NCI-H446 treated with DMSO at 0.1 percent for 48 hours (cell line): ENCODE measurements at places on chromosomes 7 and 10.

DNA sequence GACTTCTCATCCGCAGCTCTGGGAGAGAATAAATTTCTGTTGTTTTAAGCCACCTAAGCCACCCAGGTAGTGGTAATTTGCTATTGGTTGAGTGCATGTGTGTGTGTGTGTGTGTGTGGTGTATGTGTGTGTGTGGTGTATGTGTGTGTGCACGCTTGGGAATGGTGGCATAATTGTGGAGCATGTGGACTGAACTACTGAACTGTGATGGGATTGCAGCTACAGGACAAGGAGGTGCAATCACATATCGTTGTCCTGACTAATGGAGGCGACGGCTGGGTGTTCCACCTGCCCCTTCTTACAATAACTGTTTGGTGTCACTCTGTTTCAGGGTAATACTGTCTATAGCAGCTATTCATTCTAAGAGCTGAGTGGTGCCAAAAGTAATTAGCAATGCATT lies 448.7 kb upstream of the PFKP start:
- no peak for DNase-seq

DNA sequence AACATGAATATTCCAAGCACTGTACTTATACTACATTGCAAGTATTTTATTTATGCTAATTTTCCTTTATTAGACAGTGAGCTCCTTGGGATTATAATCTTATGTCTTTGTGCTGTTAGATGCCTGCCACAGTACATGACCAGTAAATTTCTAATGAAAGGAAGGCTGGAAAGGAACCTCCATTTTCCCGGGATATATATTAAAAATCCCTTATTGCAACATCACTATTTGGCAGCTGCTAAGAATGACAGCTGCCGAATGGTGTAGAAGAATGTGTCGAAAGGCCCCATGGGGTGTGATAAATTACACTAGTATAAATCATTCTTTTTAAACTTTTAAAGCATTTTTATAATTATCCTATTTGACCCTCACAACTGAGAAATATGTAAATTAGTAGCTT lies 59.1 kb downstream of the TFAM start:
- no peak for DNase-seq

GRCh38 chr7:159092701-159093121 lies 52.0 kb downstream of the VIPR2 start:
- DNase-seq = no peak

GRCh38 chr7:26279405-26279804 lies 12.3 kb upstream of the SNX10 start:
- no peak for DNase-seq

- no peak for DNase-seq
Measured at GRCh38 chr7:1137517-1138167, 22.4 kb downstream of the ZFAND2A start.

- DNase-seq = no peak
Measured at GRCh38 chr7:66352071-66352470, 146.9 kb downstream of the TPST1 start.

DNA sequence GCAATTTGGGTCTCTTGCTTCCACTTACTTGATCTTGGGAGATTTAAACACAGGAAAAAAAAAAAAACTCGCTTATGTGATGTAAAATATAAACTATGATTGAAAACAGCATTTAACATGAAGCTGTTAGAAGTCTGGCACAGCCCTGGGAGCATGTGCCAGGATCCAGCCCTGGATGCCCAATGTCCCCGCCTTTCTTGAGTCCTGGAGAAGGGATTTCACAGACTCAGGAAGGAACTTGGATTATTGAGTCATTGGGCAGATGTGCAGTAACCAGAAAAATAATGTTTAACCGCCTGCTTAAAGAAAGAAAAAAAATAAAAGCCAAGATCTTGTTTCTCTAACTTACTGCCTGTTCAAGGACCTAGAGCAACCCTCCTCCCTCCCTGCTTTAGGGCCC lies 3.7 kb upstream of the JCAD start:
- DNase-seq = no peak

DNA sequence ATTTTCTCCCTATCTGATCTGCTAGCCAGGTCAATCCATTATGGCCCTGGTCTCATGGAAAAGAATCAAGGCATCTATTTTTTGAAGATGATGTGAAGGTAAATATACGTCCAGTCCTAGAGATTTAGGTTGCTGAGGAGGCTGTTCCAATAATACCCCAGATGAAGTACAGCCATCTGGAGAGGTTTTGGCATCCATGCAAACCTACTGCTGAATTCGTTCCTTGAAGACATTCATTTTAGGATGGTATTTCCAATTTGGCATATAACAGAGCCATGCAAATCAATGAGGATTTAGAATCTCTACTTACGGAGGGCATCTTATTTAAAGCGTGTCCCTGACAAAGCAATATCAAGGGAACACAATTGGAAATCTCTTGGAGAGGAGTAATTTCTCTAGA lies 465.5 kb downstream of the KCNMA1 start:
- peak; percentile 33 for DNase-seq

- no peak for DNase-seq
Measured at GRCh38 chr10:36559412-36560400, 565.7 kb upstream of the ANKRD30A start.
